ENCODE measurements at places on chromosomes 3 and 15. TPM values are rescaled to one million over a fixed set of nuclear protein-coding genes. Genes with fewer than 3 reads are reported as not detected.

DNA sequence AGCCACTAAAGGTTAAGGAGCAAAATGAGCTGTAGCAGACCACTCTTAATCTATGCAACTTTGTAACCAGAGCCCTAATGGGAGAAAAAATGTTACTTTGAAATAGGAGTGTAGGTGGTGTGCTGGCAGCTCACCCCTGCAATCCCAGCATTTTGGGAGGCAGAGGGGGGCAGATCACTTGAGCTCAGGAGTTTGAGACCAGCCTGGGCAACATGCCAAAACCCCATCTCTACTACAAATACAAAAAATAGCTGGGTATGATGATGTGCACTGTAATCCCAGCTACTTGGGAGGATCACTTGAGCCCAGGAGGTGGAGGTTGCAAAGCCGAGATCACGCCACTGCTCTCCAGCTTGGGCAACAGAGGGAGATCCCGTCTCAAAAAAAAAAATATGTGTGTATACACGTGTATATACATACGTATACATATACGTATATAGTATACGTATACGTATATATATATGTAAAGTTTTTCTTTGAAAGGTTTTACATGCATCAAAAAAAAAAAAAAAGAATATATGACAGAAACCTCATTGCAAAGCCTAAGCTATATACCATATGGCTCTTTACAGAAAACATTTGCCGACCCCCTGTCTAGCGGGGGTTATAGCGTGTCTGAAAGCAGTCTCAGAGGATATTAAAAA is 15.7 kb downstream of the CAPN7 start:
- H3K27me3 ChIP-seq: no peaks in the 10 kb centered on the region
- no peak overlapping the region for H3K27ac ChIP-seq
- no peak overlapping the region for H3K4me3 ChIP-seq
- peaks cover 18% of the 10 kb centered on the region for H3K4me1 ChIP-seq
- peaks cover 87% of the 10 kb centered on the region for H3K36me3 ChIP-seq
- DNase-seq: no peak

Gene CPLX3
- not detected for polyA plus RNA-seq

Gene EIF1B
- 51.8 TPM for polyA plus RNA-seq

DNA sequence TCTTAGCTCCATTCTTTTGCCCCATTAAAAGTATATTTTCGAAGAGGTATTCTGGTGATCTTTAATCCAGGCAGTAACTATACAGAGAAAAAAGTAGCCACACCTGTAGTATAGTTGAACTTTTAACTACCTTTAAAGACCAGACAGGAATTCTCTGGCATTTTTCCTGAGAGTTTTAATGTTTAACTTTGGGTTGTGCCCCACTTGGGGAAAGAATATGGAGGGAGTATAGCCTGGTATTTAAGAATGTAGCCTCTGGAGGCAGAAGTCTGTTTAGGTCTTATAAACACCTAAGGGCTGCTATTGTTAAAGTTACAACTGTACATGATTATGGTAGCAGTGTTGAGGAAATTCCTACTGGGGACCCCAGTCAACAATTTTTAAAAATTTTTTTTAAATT is 19.3 kb downstream of the C3orf85 start:
- H3K4me1 ChIP-seq: no peaks in the 10 kb centered on the region
- DNase-seq: no peak
- H3K4me3 ChIP-seq: no peak overlapping the region

GRCh38 chr3:77541203-77541922 is 501.5 kb downstream of the ROBO2 start:
- no peak for DNase-seq
- H3K27ac ChIP-seq: no peak overlapping the region
- H3K36me3 ChIP-seq: no peaks in the 10 kb centered on the region
- H3K4me3 ChIP-seq: no peak overlapping the region
- no peaks in the 10 kb centered on the region for H3K27me3 ChIP-seq

Gene ADGRG7
- not detected for polyA plus RNA-seq

DNA sequence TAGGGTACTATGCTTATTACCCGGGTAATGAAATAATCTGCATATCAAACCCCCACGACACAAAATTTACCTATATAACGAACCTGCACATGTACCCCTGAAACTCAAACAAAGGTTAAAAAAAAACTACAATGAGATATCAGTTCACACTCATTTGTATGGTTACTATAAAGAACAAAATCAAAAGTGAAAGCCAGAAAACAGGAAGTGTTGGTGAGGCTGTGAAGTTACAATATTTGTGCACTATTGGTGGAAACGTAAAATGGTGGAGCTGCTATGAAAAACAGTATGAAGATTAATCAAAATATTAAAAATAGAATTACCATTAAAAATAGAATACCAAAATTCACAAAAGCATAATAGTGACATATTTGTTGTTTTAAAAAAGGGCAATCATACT is 128.9 kb downstream of the ZIC1 start:
- H3K4me1 ChIP-seq: no peaks in the 10 kb centered on the region
- no peak overlapping the region for H3K4me3 ChIP-seq
- DNase-seq: no peak
- no peaks in the 10 kb centered on the region for H3K27me3 ChIP-seq
- no peak overlapping the region for H3K27ac ChIP-seq
- no peaks in the 10 kb centered on the region for H3K36me3 ChIP-seq

Gene TMEM207
- not detected for polyA plus RNA-seq

Gene GRK7
- polyA plus RNA-seq: 0.04 TPM

GRCh38 chr15:53447053-53447574 is 312.3 kb downstream of the WDR72 start:
- DNase-seq: no peak
- no peak overlapping the region for H3K27ac ChIP-seq
- H3K4me3 ChIP-seq: no peak overlapping the region
- no peaks in the 10 kb centered on the region for H3K4me1 ChIP-seq
- H3K27me3 ChIP-seq: no peaks in the 10 kb centered on the region

Gene AAGAB
- 30.1 TPM for polyA plus RNA-seq

DNA sequence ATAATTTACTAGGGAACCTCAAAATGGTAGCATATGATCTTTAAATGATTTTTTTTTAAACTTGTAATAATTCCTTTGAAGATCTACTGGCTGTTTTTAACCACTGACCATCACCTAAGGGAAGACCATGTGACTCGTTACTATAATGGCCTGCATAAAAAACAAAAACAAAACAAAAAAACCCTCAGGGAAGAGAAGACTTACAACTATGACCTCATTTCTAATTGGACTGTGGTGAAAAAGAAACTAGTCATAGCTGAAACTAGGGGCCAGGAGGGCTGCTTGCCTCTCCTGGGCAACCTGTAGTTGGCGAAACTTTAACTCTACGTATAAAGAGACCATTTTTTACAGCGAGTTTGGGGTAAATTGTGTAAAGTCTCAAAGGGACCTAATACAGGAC is 23.0 kb downstream of the PAQR9 start:
- no peak overlapping the region for H3K27ac ChIP-seq
- H3K27me3 ChIP-seq: peaks cover 2% of the 10 kb centered on the region
- H3K4me1 ChIP-seq: no peaks in the 10 kb centered on the region
- H3K4me3 ChIP-seq: no peak overlapping the region

GRCh38 chr3:50192689-50193141 is 1.3 kb downstream of the GNAT1 start:
- peaks cover 37% of the 10 kb centered on the region for H3K27me3 ChIP-seq
- no peaks in the 10 kb centered on the region for H3K36me3 ChIP-seq
- DNase-seq: peak; percentile 70
- no peak overlapping the region for H3K4me3 ChIP-seq
- no peak overlapping the region for H3K27ac ChIP-seq

- H3K27me3 ChIP-seq: no peaks in the 10 kb centered on the region
- H3K27ac ChIP-seq: no peak overlapping the region
- no peak overlapping the region for H3K4me3 ChIP-seq
- no peaks in the 10 kb centered on the region for H3K4me1 ChIP-seq
Observed at GRCh38 chr15:88239594-88239993, 16.9 kb downstream of the NTRK3 start.

DNA sequence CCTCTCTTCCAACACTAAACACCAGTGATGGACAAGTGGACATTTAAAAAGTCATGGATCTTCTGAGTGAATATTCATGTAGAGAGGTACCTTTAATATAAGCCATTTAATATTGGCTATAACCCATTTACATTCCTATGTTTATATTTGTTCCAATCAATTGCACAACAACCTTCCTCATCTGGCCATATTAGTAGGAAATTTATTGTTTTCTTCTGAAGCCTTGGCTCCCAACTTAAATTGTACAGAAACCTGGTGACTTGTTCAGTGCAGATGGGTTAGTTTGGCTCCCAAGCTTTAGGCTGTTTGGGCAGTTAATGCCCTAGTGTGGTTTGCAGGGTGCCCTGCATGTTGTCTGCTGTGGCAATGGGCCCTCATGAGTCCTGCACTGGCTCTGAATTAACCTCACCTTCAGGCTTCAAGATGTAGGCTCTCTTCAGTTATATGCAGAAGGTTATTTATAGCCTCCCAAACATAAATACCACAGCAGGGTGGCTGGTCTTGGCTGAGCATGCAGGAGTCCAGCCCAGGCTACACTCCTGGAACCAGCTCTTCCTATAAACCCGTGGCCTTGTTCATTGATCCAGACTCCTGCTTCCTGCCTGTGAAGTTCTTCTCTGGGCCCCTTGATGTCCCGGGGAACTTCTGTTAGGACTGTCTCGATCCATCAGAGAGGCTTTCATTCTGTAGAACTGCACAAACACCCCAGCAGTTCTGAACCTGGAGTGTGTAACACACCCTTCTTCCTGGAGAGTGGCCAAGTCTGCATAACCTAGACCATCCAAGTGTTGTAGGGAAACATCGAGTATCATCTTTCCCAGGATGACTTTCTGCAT is 57.0 kb downstream of the DUT start:
- H3K4me1 ChIP-seq: no peaks in the 10 kb centered on the region
- no peaks in the 10 kb centered on the region for H3K36me3 ChIP-seq
- no peak overlapping the region for H3K4me3 ChIP-seq
- DNase-seq: no peak
- H3K27me3 ChIP-seq: no peaks in the 10 kb centered on the region

- no peak overlapping the region for H3K4me3 ChIP-seq
- H3K4me1 ChIP-seq: no peaks in the 10 kb centered on the region
- no peak for DNase-seq
- no peak overlapping the region for H3K27ac ChIP-seq
- H3K36me3 ChIP-seq: no peaks in the 10 kb centered on the region
- no peaks in the 10 kb centered on the region for H3K27me3 ChIP-seq
Observed at GRCh38 chr3:125395091-125395490, 20.0 kb upstream of the ZNF148 start.

- DNase-seq: peak; percentile 21
- no peak overlapping the region for H3K4me3 ChIP-seq
- no peaks in the 10 kb centered on the region for H3K36me3 ChIP-seq
- H3K27me3 ChIP-seq: no peaks in the 10 kb centered on the region
Observed at GRCh38 chr3:149401926-149402310, 24.5 kb upstream of the TM4SF1 start.

DNA sequence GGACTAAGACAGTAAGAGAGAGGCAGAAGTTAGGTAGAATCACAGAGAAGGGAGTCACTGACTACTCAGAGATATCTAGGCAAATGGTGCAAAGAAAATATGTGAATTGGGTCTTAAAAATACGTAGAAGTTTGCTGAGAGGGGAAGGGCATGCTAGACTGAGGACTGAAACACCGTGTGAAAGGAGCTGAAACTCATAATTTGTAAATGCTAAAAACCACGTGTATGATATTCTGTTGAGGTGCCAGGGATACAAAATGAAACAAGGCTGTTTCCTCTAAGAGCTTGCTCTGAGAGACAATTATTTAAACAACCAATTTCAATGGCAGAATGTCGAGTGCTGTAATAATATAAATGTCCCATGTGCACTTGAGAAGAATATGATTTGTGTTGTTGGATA is 47.2 kb downstream of the NCK1 start:
- H3K4me1 ChIP-seq: no peaks in the 10 kb centered on the region
- H3K4me3 ChIP-seq: no peak overlapping the region
- DNase-seq: no peak
- no peak overlapping the region for H3K27ac ChIP-seq
- peaks cover 2% of the 10 kb centered on the region for H3K36me3 ChIP-seq

DNA sequence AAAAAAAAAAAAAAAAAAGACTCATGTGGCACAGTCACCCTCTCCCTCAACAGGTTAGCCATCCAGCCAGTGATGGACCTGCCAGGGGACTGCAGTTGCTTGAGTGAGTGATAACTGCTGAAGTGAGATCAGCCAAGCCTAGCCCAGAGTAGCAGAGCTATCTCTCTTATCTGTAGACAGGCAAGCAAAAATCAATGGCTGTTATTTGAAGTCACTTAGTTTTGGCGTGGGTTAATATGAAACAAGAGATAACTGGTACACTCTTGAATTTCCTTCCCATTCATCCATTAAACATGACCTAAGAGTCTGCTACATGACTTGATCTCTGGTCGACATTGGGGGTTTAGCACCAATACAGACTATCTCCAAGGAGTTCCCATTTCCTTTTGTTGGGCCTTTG is 51.2 kb upstream of the TNIK start:
- H3K27ac ChIP-seq: no peak overlapping the region
- no peaks in the 10 kb centered on the region for H3K36me3 ChIP-seq
- no peaks in the 10 kb centered on the region for H3K4me1 ChIP-seq
- H3K4me3 ChIP-seq: no peak overlapping the region
- H3K27me3 ChIP-seq: no peaks in the 10 kb centered on the region
- DNase-seq: no peak

Gene ANKRD63
- polyA plus RNA-seq: not detected

Gene GOLGA8T
- not detected for polyA plus RNA-seq

DNA sequence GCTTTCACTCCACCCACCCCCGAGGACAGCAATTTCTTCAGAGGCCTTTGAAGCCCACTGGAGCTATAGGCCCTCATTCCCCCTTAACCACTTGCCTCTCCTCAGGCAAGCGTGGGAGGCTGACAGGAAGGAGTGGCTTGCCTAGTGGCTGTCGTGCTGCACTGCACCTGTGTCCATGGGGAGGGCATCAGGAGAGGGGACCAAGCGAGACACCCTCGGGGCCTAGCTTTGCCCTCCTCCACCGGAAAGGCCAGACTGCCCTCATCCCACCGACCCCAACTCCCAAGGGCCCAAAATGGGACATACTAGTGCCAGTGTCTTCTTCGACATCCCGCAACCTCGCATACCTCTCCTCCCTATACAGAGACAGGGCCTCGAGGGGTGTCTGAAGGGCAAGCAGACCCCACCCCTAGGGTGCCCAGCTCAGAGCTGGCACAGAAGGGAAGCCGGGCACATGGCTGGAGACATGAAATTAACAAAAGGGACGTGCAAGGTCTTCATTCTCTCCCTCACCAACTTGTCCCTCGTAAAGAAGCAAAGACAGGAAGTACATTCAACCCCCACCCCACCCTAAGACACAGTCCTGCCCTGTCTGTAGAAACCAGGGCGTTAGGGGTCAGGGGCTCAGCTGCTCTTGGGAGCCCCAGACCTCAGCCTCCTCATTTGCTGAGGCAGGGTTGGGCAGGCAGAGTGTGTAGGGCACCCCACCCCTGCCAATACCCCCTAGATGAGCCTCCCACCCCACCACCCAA is 24.3 kb downstream of the VIPR1 start:
- no peak for DNase-seq
- H3K27ac ChIP-seq: peak overlapping the region; percentile 76
- no peak overlapping the region for H3K4me3 ChIP-seq
- H3K4me1 ChIP-seq: peaks cover 90% of the 10 kb centered on the region
- no peaks in the 10 kb centered on the region for H3K27me3 ChIP-seq
- H3K36me3 ChIP-seq: peaks cover 28% of the 10 kb centered on the region

GRCh38 chr3:168080022-168080421 is 15.7 kb downstream of the GOLIM4 start:
- no peak for DNase-seq
- H3K36me3 ChIP-seq: no peaks in the 10 kb centered on the region
- H3K4me3 ChIP-seq: no peak overlapping the region
- H3K27ac ChIP-seq: no peak overlapping the region
- H3K27me3 ChIP-seq: no peaks in the 10 kb centered on the region

Gene BFSP2
- polyA plus RNA-seq: not detected

- H3K4me3 ChIP-seq: no peak overlapping the region
- DNase-seq: no peak
- no peak overlapping the region for H3K27ac ChIP-seq
- no peaks in the 10 kb centered on the region for H3K27me3 ChIP-seq
- no peaks in the 10 kb centered on the region for H3K36me3 ChIP-seq
Observed at GRCh38 chr15:26178640-26179220, 315.6 kb upstream of the ATP10A start.

All from CD14-positive monocyte (primary cell).